ENCODE measurements at places on chromosomes 2 and 18.

DNA sequence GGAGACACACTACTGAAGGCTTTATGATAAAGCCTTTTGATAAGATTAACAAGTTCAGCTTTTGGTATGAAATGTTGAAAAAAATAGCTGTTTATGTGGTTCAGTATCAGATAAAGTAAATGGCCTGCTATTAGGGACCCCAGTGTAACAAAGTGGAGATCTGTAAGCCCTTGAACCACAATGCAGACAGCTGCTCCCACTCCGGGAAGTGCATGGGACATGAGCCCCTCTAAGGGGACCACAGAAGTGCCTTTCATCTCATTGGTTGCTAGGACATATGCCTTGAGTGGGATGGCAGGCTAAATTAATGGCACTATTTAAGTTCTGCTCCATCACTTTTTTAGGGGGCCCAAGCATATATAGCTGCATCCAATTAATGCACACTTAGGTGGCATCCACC is 167.6 kb upstream of the SOX11 start:
- DNase-seq = no peak

GRCh38 chr18:12886498-12887126 is 2.6 kb upstream of the PTPN2 start:
- no peak for DNase-seq

DNA sequence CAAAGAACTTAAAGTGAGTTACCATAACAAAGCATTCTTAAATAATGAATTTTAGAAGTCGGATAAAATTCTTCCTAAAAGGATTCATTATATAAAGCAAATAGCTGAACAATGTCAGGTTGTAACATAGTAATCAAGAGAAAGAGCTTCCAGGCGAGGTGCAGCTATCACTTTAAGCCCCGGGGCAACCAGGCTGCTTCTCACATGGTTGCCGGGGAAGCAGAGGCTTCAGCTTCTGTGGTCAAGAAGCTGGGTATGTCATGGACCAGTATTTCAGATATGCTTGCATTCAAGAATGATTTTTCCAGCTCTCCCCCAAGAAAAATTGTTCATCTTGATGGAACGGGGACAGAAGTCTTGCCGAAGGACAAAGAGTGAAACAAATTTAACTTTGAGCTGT is 23.6 kb upstream of the KYNU start:
- DNase-seq = no peak

DNA sequence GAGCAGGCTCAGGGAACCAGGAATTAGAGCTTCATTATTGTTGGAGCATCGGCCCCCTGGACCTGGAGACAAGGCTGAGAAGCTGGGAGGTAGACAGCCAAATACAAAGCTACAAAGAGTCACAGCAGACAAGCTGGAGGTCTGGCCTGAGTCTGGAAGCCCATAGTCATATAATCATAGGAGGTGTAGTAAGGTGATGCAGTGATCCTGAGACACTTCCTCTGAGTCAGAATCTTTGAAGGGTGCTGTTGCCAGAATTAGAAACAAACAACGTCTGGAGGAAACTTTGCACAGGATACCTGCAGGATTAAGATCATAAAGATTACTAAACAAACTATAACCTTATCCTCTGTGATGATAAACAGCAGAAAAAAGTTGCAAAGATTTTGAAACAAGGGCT is 213.8 kb downstream of the DSC3 start:
- no peak for DNase-seq

GRCh38 chr2:174776223-174776622 is 12.0 kb upstream of the CHRNA1 start:
- no peak for DNase-seq

- DNase-seq = no peak
These were observed 71.3 kb downstream of the SLC25A12 start for GRCh38 chr2:171822525-171823322.

DNA sequence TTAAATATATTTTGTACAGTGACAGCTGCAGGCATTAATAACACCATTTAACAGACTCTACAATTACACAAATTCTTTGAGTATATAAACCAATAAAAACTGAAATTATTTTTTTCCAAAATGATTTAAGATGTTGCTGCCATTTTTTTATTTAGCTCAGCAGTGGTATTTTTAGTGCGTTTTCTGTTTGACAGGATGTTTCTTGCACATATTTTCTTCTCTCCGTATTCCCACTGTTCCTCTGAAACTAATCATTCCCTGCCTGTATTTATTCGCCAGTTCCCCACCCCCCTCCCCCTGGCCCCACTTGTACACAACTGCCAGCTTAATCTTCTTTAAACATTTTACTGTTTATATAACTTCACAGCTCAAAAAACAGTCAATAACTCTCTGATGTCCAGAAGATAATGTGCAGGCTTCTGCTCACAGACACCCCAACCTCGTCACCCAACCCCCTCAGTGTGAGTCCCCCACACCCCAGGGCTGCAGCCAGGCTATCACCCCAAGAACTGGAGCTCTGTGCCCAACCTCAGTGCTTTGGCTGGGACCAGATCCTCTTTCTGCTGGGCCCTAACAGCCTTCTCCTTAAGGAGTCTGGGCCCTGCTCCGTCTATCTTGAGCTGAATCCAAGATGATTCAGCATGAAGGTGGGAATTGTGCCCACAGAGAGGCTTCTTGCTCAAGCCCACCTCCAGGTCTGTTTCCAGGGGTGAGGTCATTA is 41.6 kb upstream of the MAP4K4 start:
- DNase-seq = no peak

DNA sequence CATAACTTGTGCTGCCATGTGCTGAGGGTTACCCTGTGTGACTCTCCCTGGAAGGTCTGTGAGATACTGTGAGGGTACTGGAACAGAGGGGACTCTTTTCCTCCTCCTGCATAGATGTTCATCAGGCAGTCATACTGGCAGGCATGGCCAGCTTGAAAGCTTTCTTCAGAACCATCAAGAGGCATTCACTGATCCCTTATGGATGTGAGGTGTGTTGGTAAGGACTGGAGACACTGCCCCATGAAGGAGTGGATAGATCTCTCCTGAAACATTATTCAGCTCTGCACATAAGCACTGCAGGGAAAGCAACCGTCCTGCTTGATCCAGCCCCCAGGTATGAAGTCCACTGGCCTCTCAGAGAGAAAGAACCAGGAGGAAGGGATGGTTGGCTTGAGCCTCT is 176.6 kb upstream of the ARL4C start:
- DNase-seq = no peak

- no peak for DNase-seq
These were observed 58.2 kb downstream of the ICOS start for GRCh38 chr2:203994735-203995134.

DNA sequence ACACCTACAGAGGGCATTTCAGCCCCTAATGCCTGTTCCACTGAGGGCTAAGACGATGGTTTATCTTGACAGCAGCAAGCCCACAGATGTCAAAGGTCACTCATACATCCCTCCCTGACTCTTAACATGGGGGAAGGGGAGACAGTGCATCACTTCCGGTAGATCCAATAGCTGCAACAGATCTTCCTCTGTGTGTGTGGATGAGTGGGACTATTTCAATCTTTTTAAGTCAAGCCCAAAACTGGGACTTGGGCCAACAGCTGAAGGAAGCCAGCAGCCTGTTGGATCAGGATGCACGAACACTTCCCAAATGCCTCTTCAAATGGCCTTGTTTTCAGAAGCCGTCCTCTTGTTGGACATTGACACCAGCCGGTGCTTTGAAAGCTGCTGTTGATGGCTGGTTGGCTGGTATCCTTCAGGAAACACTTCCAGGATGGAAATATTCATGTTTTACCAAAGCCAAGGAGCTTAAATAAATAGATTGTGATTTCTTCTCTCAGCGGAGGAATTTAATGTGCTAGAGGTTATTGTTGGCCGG is 59.2 kb downstream of the IL1R2 start:
- no peak for DNase-seq

- DNase-seq = no peak
These were observed 32.2 kb upstream of the SPRED2 start for GRCh38 chr2:65464604-65465003.

- no peak for DNase-seq
These were observed 42.2 kb downstream of the UBE2E3 start for GRCh38 chr2:181022652-181023051.

GRCh38 chr2:98538280-98539041 is 69.9 kb downstream of the COA5 start:
- DNase-seq = no peak

GRCh38 chr2:86675511-86676015 is 44.5 kb upstream of the RMND5A start:
- no peak for DNase-seq

DNA sequence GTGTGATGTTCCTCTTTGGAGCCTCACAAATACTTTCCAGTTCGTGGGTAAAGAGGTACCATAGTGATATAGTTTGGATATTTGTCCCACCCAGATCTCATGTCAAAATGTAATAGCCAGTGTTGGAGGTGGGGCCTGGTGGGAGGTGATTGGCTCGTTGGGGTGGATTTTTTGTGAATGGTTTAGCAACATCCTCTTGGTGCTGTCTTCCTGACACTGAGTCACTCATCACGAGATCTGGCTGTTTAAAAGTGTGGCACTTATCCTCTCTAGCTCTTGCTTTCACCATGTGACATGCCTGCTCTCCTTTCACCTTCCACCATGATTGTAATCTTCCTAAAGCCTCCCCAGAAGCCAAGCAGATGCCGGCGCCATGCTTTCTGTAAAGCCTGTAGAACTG is 3.0 kb upstream of the CCDC93 start:
- no peak for DNase-seq

GRCh38 chr2:34570266-34570872 is 971.3 kb upstream of the FAM98A start:
- DNase-seq = no peak

GRCh38 chr2:131509615-131510014 is 17.4 kb upstream of the MZT2A start:
- no peak for DNase-seq

GRCh38 chr2:182705761-182706160 is 10.3 kb upstream of the DNAJC10 start:
- no peak for DNase-seq

GRCh38 chr2:69221512-69221911 is 165.5 kb downstream of the GFPT1 start:
- no peak for DNase-seq

DNA sequence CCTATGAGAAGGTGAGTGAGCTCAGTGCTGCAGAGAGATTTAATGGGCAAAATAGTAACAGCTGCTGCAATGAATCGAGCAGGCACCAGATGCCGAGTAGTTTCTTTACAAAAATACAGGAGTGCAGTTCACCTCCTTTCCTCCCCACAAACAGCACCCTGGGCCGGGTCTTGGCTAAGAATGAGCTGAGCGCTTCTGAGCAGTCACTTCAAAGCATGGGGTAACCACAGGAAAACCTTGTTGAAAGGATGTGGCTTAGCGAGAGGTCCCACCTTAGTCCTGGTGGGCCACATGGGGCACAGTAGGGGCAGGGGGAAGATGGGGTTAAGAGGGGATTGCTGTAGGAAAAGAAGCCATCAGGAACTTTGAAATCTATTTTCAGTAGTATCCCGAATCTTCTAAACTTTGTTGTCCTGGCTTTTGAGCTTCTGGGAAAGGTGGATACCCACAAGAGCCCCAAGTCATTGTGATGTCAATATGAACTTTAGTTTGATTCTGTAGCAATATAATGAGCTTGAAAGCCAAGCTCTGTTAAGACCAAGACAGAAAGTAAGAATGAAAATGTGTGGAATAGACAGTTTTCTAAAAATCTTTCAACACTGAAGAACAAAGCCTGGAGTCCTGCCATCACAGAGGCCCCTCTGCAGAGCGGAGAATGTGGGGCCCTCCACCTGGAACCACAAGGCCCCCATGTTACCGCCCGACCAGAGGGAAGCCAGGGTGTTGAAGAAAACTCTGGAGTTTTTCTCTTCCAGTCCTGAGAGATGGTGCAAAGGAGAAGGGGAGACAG is 101.0 kb upstream of the ZNF236 start:
- peak; percentile 43 for DNase-seq

GRCh38 chr2:173264603-173265366 is 89.9 kb upstream of the CDCA7 start:
- no peak for DNase-seq

DNA sequence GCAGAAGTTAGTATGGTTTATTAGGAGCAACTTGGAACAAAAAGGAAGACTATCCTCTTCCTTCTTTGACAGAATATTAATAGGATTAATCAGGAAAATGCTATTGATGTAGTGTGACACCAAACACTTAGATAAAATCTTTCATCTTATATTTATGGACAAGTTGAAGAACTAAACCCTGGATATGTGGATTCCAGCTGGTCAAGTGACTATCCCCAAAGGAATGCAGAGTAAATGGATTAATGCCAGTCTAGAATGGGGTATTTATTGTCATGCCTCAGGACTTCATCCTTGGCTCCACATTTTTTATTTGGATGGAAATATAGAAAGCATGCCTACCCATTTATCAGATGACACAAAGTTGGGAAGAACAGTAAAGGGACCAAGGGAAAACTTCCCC is 124.0 kb upstream of the TTC39C start:
- DNase-seq = no peak

GRCh38 chr18:49178321-49178720 is 227.6 kb upstream of the SMAD7 start:
- no peak for DNase-seq

DNA sequence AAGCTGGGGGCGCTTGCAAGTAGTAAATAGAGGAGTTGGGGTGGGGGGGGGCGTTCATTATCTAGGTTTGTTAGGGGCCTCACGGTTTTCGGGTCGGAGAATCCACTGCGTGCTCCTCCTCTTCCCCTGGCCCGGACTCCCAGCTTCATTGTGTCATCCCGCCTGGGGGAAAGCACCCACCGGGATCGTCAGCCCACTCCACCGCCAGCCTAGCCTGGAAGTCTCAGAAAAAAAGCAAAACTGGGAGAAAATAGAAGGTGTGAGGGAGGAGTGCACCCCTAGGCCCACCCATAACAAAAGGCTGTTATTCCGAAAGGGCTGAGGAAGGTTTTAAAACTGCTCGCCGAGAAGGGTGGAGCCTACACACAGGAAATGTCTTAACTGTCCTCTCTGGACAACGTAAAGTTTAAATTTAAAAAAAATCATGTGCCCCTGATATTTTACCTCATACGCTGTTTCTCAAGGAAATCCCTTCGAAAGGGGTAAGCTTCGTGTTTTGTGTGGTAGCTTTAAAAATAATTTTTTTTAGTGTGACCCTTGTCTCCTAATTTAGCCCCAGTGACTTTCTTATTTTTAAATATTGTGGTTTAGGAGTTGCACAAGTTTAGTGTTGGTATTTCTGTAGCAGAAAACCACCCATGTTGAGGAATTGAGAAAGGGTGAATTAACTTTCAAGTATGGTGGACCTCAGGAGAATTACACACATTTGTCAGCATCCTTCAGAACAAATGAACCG is 104.2 kb downstream of the SPTBN1 start:
- no peak for DNase-seq

DNA sequence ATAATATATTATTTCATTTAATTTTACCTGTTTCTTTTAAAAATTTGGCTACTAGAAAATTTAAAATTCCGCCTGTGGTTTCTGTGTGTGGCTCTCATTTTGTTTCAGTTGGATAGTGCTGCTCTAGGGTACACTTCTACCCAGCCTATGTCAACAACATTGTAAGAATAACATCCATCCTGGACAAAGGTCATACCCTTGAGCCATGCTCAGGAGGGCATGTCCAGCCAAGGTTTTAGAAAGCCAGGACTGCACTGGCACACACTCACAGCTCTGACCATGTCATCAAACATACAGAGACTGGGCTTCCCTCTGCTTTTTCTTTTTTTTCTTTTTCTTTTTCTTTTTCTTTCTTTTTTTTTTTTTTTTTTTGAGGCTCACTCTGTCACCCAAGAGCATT is 96.1 kb downstream of the CTIF start:
- no peak for DNase-seq

GRCh38 chr18:58590254-58590653 is 38.6 kb downstream of the ALPK2 start:
- no peak for DNase-seq

GRCh38 chr2:212392043-212392442 is 146.6 kb downstream of the ERBB4 start:
- DNase-seq = no peak

GRCh38 chr18:80106482-80107051 is 2.5 kb upstream of the ADNP2 start:
- no peak for DNase-seq
